ENCODE measurements at places on chromosomes 1 and 21.
A peak's percentile ranks its signal among the peaks of the same experiment; 100 is the strongest.

GRCh38 chr1:23188434-23188884 is 19.8 kb upstream of the LUZP1 start:
- DNase-seq, result no peak

DNA sequence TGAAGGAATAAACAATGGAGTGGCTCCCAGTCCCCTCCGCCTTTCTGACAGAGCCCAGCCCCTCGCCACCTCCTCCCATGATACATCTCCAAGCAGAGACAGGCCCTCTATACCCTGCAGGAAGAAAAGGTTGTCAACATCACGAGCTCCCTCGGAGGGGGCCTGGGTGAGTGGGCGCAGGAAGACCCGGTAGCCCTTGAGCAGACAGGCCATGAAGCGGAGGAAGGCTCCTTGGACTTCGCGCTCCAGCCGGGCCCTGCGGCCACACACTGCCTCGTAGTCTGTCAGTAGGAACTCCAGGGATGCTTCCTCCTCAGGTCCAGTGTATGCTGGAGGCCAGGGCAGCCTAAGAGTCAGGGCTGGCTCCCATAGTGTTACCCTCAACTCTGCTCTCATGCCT is 7.0 kb downstream of the DENND4B start:
- no peak for DNase-seq

DNA sequence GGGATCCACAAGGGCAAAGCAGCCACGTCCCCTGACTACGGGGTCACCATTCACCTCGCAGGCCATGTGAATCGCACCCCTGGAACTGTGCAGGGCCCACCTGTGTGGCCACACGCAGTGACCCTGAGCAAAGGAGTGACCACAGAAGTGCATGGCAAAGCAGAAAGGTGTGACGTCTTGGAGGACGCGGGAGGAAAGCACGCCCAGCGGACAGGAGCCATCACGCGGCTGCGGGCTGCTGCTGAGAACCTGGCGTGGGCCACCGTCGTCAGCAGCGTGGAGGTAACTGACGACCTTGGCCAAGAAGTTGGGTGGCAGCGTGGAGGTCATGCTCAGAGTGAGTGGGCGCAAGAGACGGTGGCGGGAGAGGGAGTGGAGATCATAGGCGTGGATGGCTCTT is 76.7 kb upstream of the C1orf174 start:
- DNase-seq, result no peak

- DNase-seq, result no peak
Observed at GRCh38 chr1:114114185-114115094, 39.2 kb downstream of the SYT6 start.

- peak; percentile 49 for DNase-seq
Observed at GRCh38 chr1:84152649-84153056, 8.6 kb downstream of the PRKACB start.

GRCh38 chr1:182135946-182136345 is 74.4 kb upstream of the ZNF648 start:
- DNase-seq, result no peak

- DNase-seq, result no peak
Observed at GRCh38 chr1:204046346-204046745, 26.6 kb upstream of the SOX13 start.

GRCh38 chr1:70314706-70315304 is 39.7 kb downstream of the ANKRD13C start:
- no peak for DNase-seq

DNA sequence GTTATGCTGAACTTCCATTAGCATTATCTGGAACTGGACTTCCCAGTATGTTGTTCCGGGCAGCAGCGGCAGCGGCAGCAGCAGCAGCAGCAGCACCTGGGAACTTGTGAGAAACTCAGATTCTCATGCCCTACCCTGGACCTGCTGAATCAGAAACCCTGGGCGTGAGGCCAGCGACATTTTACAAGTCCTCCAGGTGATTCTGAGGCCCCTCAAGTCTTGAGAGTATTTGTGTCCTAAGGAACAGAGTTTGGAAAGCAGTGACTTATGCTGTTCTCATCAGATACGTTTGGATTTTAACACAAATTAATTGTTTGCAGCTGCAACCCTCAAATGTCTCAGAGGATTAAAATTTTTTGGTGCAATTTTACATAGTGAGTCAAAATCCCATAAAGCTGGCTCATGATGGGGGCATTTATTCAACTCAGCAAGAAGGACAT is 157.2 kb upstream of the KAZN start:
- no peak for DNase-seq

GRCh38 chr1:41013796-41014195 is 7.7 kb downstream of the SLFNL1 start:
- DNase-seq, result no peak

GRCh38 chr1:86377341-86377740 is 18.8 kb downstream of the ODF2L start:
- no peak for DNase-seq
